ENCODE measurements at places on chromosomes 5 and 9.
A peak's percentile ranks its signal among the peaks of the same experiment; 100 is the strongest.

- DNase-seq = no peak
Observed at GRCh38 chr9:28136113-28136512, 562.8 kb upstream of the C9orf72 start.

DNA sequence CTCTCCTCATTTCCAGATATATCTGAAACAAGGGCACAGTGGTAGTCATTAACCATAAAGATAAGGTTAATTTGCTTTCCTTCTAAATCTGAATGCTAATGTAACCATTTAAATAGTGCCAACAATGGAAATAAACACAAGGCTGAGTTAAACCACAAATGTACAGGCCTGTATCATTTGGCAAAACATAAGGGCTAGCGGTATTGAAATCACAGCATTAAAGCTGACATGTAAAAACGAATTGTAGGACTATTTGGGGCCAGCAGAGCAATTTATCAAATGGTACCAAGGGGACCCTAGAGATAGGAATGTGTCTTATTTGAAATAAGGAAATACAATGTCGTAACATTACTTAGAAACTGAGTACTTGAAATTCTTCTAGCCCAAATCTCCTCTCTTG, 247.5 kb upstream of the RPS23 start:
- DNase-seq = no peak

DNA sequence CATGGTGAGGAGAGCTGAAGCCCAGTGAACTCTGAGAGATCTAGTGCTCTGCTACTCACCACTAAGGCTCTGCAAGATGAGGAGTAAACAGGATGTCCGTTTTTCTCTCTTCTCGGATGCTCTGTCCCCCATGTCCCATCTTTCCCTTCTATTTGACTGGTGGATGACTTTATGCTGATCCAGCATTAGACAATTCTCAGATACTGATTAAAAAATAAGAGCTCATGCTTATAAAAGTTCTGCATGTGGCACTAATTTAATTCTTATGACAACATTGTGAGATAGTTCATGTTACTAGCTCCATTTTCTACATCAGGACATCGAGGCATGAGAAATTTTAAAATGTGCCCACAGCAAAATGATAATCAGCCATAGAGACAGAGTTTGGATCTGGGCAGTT, 77.0 kb downstream of the HMHB1 start:
- no peak for DNase-seq

DNA sequence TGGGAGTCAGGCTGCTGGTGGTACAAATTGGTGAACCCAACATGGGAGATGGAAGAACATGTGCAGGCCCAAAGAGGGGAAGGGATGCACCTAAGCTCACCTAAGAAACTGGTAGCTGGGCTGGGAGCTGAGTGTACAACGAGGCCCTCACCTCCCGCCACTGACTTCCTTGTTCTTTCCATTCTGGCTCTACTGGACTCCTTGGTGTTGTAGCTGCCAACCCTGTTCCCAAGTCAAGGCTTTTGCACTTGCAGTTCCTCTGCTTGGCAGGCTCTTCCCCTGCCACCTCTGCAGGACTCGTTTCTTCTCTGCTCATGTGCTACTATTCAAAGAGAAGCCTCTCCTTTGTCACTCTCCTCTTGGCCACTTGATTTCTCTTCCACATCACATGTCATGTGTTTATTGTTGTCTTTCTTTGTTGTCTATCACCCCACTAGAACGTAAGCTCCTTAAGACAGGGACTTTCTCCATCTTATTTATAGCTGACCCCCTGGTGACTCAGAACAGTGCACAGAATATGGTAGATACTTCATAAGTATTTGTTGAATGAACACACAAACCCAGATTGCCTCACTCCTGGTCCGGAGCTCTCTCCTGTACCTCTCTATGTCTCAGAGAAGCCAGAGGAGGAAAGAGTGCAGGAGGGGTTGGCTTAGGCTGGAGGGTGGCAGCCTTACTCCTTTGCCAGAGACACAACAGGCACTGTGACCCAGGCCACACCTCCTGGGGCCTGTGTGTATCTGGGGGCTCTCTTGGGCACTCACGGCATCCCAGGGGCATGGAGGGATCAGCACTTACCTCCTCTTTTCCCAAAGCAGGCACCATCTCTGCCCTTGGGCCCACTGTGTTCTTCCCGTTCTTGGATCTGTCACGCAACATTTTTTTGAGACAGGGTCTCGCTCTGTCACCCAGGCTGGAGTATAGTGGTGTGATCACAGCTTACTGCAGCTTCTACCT, 5.2 kb upstream of the SPINK4 start:
- DNase-seq = peak; percentile 85

DNA sequence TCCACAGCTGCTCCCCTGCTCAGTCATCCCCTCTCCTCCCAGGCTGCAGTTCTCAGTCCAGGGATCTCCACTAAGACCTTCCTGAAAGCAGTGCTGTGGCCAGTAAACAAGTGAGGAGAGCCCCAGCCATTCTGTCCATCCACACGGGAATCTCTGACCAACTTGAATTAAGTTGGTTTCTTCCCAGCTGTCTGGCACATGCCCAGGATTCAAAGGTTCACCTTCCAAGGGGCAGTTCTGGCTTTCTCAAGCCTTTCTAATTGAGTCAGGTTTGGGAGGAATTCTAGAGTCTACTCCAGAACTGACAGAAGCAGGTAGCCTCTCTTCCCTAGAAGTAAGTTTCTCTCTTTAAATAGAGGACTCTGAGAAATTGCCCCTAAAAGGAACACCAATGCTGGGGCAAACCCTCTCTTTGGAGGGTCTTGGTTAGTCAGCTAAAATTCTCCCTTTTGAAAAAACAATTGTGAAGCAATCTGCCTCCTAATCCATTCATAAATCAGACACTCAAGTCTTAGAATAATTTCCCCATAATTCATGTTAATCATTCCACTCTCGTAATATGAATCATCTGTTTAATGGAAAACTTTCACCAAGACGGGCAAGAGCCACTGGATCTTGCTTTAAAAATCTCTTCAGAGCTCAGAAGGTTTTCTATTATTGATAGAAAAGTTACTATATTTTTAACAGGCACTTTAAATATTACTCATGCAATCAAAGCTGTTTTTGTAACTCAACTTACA, 133.8 kb downstream of the SPOCK1 start:
- DNase-seq = no peak

- peak; percentile 37 for DNase-seq
Observed at GRCh38 chr5:10552183-10553143, 11.4 kb upstream of the ANKRD33B start.

GRCh38 chr9:69671311-69671878, 776 bp downstream of the APBA1 start:
- no peak for DNase-seq

- DNase-seq = no peak
Observed at GRCh38 chr9:136916330-136917184, 28.0 kb downstream of the FBXW5 start.

GRCh38 chr5:72951671-72952468, 4.0 kb upstream of the FCHO2 start:
- peak; percentile 78 for DNase-seq

DNA sequence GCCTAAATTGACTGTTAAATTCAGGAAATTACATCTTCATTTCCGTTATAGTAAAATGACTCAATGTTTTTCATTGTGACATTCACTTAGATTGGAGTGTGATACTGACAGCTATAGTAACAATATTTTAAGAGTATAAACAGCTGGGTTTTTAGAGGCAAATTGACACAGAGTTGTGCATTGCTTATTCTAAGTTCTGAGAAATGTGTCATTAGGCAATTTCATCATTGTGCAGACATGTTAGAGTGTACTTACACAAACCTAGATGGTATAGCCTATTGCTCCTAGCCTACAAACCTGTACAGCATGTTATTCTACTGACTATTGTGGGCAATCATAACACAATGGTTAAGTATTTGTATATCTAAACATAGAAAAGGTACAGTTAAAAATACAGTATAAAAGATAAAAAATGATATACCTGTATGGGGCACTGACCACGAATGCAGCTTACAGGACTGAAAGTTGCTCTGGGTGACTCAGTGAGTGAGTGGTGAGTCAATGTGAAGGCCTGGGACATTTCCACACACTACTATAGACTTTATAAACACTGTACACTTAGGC, 132.7 kb downstream of the PDE4D start:
- peak; percentile 55 for DNase-seq

DNA sequence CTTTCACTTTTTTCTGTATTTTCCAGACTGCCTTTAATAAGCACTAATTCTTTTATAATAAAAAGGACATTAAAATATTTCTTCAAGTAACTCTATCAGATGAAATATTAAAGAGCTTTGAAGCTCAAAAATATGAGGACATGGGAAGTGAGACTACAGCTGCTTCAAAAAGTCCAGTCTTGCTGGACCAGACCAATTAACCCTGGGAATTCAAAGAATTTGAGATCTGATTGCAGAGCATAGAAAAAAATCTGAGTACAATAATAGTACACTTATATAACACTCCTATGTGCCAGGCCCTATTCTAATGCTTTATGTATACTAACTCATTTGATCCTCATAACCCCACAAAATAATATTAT, 9.8 kb downstream of the TMEM245 start:
- DNase-seq = no peak

DNA sequence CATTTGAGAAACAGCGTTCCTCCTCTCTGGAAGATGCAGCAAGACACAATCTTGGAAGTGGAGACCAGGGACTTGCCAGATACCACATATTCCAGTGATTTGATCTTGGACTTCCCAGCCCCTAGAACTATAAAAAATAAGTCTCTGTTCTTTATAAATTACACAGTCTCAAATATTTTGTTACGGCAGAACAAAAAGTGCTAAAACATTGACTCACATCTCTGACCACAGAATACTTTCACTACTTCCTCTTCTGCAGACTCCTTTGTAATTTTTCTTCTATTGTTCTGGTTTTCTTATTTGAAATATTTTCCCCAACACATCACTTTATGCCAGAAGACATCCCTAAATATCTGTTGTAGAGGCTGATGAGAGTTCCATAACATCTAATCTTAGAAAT, 706.1 kb upstream of the CDH18 start:
- no peak for DNase-seq

DNA sequence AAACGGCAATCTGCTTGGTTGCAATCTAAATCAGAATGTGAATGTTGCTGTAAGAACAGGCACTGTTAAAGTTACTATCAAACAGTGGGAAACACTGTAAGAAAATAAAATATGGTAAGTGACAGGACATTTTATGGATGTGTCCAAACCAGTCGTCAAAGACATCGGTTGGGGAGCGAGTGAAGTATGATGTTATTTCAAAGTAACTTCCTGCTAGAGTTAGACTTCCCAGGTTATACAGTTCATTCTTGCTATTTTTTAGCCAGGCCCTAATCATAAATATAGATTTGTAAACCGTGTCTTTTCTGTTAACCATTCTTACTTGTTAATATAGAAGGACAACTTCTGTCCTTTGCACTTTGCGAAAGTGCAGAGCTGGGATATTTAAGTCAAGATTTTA, 30.2 kb downstream of the LIX1 start:
- no peak for DNase-seq

GRCh38 chr5:67774786-67775185, 440.8 kb upstream of the PIK3R1 start:
- no peak for DNase-seq

GRCh38 chr5:127256886-127257597, 33.6 kb upstream of the MEGF10 start:
- no peak for DNase-seq

DNA sequence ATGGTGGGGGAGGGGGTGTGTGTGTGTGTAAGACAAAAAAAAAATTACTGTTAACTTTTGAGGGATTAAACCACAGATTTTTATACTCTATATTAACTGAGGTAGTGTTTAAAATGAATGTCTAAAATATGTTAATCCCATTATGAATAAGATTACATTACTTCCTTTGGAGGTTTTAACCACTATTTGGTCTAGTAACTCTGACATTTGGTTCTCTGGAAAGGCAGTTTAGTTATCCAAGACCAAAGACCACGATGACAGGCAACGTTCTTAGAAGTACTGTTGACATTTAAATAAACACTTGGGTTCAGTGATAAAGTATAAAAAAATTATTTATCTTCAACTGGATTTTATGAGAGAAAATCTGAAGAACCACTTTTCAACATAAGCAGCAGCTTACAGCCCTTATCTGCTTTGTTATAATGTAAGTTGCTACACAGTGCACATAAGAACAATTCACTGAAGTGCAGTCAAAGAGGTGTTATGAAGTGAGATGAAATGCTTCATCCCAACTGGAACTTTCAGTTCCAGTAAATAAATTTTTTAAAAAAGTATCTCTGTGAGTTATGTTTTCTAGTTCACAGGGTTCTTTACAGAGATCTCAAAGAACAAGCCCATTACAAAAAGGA, 94.5 kb downstream of the OSMR start:
- no peak for DNase-seq
